ENCODE measurements at places on chromosomes 6 and 20.

DNA sequence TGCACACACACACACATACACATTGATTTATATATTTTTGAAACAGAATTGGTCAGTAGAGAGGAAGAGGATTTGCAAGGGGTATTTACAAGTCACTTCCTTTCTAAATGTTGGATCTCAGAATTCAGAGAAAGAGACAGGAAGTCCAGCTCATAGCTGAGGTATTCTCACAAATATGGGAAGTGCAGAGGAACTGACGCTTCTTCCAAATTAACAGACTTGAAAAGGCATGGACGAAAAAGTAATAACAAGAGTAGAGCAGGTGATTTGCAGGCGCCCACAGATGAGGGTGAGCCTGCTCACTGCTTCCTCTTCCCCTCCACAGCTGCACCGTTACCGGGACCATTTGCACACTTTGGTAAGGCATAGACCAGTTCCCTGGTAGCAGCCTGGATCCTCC lies 246.4 kb downstream of the PHACTR1 start:
- DNase-seq: no peak

GRCh38 chr6:132275066-132275970 lies 126.0 kb downstream of the MOXD1 start:
- no peak for DNase-seq

DNA sequence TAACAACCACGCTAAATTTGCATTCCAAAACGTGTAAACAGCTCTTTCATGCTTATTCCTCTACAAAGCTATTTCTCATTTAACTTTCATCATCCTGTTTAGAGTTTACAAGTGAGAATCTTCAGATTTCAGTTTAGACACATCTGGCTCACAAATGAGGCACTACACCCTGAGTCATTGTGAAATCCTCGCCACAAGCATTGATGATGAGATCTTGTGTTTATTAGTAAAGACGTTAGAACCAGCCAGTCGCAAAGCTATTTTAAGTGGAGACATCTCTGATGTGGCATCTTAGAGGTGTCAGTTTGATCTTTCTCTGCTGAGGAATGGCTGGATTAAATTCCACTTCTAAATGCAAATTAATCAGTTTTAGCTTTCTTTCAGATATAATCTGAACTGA lies 8.3 kb upstream of the ISM1 start:
- DNase-seq: peak; percentile 26

DNA sequence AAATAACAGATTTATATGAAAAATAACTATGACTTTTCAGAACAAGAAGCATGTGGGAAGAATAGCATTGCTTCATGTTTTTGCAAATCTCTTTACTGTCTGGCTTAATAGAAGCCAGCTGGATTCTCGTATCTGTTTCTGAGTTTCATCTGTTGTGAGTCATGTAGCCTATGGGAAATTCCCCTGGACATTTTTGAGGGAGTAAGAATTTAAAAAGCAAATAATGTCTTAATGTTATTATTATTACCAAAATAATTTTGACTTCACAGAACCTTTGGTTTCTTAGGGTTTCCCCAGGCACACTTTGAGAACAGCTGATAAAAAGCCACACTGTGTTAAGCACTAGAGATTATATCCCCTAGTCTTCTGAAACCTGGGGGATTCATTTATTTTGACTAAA lies 75.8 kb downstream of the SYCP2L start:
- no peak for DNase-seq

DNA sequence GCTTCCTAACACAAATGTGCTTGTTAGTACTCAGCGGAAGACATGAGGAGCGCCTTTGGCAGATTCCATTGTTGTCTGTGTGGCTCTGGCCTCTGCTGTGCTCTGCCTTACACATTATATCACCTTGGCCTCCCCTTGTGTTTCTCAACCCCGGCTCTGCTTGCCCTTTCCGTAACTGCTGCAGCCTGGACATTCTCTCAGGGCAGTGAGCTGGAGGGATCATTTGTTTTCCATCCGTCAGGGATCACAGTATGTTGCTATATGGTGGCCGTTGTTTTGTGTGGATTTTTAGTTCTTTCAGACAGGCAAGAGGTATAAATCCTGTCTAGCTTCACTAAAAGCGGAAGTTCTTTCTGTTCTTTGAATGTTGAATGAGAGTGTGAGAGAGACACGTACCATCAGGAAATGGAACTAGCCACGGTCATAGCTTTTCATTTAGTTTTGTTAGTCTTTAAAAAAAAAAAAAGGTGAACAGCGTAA lies 175.1 kb downstream of the JARID2 start:
- DNase-seq: no peak

DNA sequence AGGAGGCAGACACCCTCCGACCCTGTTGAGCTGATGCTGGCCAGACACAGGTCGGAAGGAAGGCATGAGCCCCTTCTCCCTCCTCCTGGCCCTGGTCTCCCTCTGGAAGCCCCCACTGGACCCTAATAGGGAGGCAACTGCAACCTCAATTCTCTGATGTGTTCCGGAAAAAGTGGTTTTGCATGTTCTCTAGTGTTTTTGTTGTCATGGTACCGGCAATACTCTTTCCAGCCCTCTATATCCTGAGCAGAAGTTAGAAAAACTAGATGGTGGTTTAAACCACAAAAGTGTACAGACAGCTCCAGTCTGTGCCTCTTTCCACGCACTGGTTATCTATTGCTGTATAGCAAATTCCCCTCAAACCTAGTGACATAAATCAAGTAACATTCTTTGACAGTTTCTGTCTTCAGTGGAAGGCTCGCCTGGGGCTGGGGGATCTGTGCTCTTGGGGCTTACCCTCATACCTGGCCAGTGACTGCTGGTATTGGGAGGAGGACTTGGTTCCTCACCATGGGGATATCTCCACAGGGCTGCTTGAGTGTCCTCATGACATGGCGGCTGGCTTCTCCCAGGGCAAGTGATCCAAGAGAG lies 37.0 kb downstream of the SYTL3 start:
- no peak for DNase-seq

Measured in activated CD4-positive, alpha-beta T cell treated with anti-CD3 and anti-CD28 coated beads for 48 hours (primary cell).